ENCODE measurements at places on chromosomes 3 and 15.

GRCh38 chr3:58161435-58162398 is 49.1 kb downstream of the DNASE1L3 start:
- peaks cover 36% of the 10 kb centered on the region for H3K4me1 ChIP-seq
- H3K36me3 ChIP-seq: peaks cover 47% of the 10 kb centered on the region
- H3K27ac ChIP-seq: peak overlapping the region; percentile 15

GRCh38 chr3:46252980-46253379 is 10.7 kb downstream of the CCR3 start:
- no peaks in the 10 kb centered on the region for H3K36me3 ChIP-seq
- no peak for DNase-seq
- H3K4me1 ChIP-seq: no peaks in the 10 kb centered on the region
- H3K27ac ChIP-seq: no peak overlapping the region
- H3K27me3 ChIP-seq: no peaks in the 10 kb centered on the region

DNA sequence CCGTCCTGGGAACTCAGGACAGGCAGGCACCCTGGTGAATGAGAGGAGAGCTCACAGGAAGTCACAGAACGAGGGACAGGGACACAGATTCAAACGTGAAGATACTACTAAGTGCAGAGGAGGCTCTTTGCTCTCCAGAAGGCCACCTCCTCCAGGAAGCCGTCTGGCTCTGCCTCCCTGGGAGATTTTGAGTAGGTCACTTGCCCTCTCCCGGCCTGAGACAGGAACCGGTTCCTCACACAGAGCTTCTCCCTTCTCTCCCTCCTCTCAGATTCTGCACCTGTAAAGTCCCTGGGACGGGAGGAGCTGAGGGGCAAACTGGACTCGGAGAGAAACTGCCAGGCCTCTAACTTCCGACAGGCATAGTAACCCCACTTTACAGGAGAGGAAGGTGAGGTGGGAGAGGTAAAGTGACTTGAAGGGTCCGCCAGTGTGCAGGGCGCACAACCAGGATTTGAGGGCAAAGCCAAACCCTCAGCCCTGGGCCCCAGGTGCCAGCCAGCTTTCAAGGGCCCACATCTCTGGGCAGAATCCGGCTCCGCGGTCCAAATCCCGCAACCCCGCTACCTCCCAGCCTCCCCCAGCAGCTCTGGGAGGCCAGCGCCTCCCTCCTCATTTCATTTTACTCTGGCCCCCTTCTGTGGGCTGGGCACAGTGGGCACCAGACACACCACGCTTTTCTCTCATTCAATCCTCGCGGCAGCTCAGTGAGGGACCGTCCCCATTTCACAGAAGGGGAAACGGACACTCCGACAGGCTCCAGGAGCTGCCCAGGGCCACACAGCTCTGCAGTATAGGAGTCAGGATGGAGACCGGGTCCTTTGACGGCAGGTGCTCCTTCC is 150.2 kb downstream of the SMAD6 start:
- H3K27me3 ChIP-seq: no peaks in the 10 kb centered on the region
- no peak overlapping the region for H3K4me3 ChIP-seq
- no peaks in the 10 kb centered on the region for H3K36me3 ChIP-seq
- DNase-seq: no peak
- peaks cover 9% of the 10 kb centered on the region for H3K4me1 ChIP-seq
- H3K27ac ChIP-seq: no peak overlapping the region

DNA sequence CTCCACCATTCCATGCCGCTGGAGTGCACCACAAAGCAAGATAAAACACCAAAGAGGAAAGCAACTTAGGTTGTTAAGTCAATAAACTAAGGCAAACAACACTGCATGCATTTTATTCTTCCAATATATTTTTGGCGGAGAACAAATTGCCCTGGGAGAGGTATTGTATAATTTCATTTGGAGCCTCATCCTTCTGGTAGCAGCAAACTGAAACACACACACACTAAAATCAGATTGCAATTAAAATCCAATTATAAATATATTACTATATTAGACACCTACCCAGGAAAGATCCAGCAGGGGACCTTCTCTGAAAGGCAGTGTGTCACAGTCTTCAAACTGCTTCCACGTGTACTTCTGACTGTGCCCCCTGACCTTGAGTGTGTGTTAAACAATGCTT is 102.3 kb downstream of the RORA start:
- no peak for DNase-seq
- H3K4me1 ChIP-seq: no peaks in the 10 kb centered on the region
- no peak overlapping the region for H3K27ac ChIP-seq
- H3K27me3 ChIP-seq: no peaks in the 10 kb centered on the region
- H3K4me3 ChIP-seq: no peak overlapping the region

DNA sequence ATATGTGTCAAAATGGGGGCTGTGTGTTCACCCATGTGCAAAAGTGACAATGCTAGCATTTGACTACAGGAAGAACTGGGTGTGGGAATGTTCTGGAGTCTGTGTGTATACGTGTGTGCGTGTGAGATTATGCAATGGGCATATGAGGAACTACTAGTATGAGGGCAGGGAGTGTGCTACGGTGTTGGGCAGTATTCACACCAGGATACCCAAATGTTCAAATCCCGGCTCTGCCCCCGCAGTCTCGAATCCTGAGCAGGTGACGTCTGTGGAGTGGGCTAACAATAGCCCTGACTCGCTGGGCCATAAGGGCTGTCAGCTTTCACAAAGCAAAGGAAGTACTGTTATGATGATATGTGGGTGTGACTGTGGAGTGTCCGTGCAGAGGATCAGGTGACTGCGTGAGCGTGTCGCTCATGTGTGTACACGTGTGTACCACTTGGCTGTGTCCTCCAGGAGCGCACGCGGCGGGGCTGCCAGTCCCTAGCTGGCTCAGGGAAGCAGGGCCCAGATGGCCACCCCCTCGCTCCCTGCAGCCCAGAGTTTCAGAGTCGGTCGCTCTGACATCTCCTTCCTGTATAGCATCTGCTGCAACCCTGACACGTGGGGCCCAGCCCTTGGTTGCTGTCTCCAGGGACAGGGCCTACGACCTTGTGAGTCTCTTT is 27.2 kb downstream of the IQSEC1 start:
- H3K27me3 ChIP-seq: peaks cover 36% of the 10 kb centered on the region
- no peak for DNase-seq
- H3K4me1 ChIP-seq: peaks cover 2% of the 10 kb centered on the region
- no peak overlapping the region for H3K4me3 ChIP-seq

DNA sequence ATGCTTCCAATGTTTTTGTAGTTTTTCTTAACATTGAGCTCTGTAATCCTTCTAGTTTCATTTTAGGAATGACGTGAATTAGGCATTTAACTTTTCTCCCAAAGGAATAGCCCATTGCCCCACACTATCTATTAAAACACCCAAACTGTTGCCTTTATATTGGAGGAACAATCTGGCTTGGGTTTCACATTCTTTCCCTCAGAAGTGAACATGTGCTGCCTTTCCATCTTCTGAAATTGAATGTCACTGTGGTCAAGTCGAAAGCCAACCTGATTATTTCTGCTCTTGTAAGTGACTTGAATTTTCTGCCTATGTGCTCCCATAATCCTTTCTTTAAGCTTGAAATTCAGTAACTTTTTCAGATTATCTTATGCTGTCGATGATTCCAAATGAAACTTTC is 214.5 kb downstream of the SLC9A9 start:
- H3K36me3 ChIP-seq: no peaks in the 10 kb centered on the region
- H3K4me1 ChIP-seq: no peaks in the 10 kb centered on the region
- no peak for DNase-seq
- H3K27me3 ChIP-seq: no peaks in the 10 kb centered on the region
- no peak overlapping the region for H3K27ac ChIP-seq

GRCh38 chr15:96285305-96285704 is 45.2 kb upstream of the NR2F2 start:
- no peaks in the 10 kb centered on the region for H3K27me3 ChIP-seq
- peak; percentile 100 for DNase-seq
- peak overlapping the region; percentile 88 for H3K27ac ChIP-seq
- peaks cover 14% of the 10 kb centered on the region for H3K4me1 ChIP-seq
- H3K36me3 ChIP-seq: peaks cover 7% of the 10 kb centered on the region

- no peaks in the 10 kb centered on the region for H3K36me3 ChIP-seq
- H3K27ac ChIP-seq: no peak overlapping the region
- no peak overlapping the region for H3K4me3 ChIP-seq
- no peak for DNase-seq
These were observed 30.3 kb upstream of the TSC22D2 start for GRCh38 chr3:150377601-150378300.

DNA sequence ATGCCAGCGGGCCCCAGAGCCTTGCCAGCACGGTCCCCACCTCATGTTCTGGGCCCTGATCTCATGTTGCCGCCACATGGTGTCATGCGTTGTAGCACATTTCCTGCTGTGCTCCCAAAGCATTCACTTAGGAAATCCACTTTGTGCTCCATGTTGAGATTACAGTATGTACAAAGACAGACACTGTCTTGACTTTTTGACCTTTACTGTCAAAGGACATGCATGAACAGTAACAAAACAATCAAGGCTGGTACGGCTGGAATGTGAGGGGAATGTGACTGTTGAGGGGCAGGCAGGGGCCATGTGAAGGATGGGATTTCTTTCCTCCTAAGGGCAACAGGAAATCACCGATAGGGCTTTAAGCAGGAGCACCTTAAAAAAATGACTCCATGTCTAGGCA is 53.3 kb upstream of the RPL32 start:
- no peak for DNase-seq
- H3K4me3 ChIP-seq: no peak overlapping the region
- H3K27ac ChIP-seq: no peak overlapping the region
- no peaks in the 10 kb centered on the region for H3K4me1 ChIP-seq

DNA sequence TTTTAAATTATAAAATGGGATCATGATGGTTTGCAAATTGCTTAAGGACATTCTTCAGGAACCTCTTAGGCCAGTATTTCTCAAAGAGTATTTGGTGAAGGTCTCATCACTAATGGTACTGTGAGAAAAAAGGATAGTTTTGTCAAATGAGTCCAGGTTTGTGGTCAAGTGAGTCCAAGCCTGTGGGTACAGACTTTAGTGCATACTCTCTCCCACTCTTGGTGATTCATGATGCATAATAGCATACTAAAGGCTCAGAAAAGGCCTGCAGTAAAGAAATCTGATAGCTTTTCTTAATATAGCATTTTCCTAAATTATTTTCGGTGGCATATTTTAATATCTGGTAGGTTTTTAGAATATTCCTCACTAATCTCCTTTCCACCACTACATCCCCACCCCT is 20.0 kb downstream of the BOC start:
- peak; percentile 91 for DNase-seq
- H3K36me3 ChIP-seq: no peaks in the 10 kb centered on the region
- H3K4me1 ChIP-seq: peaks cover 33% of the 10 kb centered on the region
- no peak overlapping the region for H3K4me3 ChIP-seq

DNA sequence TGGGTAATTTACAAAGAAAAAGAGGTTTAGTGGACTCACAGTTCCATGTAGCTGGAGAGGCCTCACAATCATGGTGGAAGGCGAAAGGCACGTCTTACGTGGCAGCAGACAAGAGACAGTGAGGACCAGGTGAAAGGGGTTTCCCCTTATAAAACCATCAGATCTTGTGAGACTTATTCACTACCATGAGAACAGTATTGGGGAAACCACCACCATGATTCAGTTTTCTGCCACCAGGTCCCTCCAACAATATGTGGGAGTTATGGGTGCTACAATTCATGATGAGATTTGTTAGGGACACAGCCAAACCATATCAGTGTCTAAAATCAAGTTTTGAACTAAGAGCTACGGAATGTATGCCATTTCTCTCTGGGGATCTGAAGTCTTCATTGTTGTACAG is 354.8 kb upstream of the C2CD4B start:
- H3K4me1 ChIP-seq: no peaks in the 10 kb centered on the region
- H3K36me3 ChIP-seq: no peaks in the 10 kb centered on the region
- DNase-seq: no peak
- no peak overlapping the region for H3K27ac ChIP-seq
- no peaks in the 10 kb centered on the region for H3K27me3 ChIP-seq

DNA sequence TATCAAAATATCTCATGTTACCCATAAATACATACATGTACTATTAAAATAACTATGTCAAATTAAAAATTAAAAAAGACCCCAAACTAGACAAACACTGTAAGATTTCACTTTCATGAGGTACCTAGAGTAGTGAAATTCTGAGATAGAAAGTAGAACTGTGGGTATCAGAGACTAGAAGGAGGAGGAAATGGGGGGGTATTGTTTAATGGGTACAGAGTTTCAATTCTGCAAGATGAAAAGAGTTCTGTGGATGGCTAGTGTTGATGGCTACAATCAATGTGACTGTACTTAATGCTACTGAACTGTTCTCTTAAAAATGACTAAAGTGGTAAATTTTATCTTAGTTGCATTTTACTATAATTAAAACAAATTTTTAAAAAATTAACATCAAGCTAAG is 36.6 kb downstream of the RFX7 start:
- no peaks in the 10 kb centered on the region for H3K36me3 ChIP-seq
- H3K27ac ChIP-seq: no peak overlapping the region
- H3K4me1 ChIP-seq: peaks cover 22% of the 10 kb centered on the region
- no peaks in the 10 kb centered on the region for H3K27me3 ChIP-seq
- no peak for DNase-seq
- no peak overlapping the region for H3K4me3 ChIP-seq

DNA sequence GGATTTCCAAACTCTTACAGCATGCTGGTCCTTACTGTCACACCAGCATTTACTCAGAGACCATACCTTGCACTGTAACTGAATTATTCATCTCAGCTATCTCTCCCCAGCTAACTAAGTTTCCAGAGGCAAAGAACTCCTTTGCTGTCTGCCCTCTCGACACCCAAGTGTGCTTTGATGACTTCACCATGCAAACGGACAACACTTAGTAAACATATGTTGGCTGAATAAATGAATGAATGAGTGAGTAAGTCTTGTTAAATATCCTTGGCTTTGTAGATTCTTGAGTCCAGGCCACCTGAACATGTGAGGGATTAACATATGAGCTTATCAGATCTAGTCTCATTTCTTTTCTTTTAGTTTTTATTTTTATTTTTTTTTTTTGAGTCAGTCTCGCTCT is 138.2 kb downstream of the PLD1 start:
- H3K27me3 ChIP-seq: no peaks in the 10 kb centered on the region
- H3K36me3 ChIP-seq: no peaks in the 10 kb centered on the region
- H3K27ac ChIP-seq: no peak overlapping the region
- no peaks in the 10 kb centered on the region for H3K4me1 ChIP-seq

- H3K4me1 ChIP-seq: peaks cover 14% of the 10 kb centered on the region
- no peaks in the 10 kb centered on the region for H3K36me3 ChIP-seq
- peak overlapping the region; percentile 93 for H3K4me3 ChIP-seq
- no peak for DNase-seq
- no peak overlapping the region for H3K27ac ChIP-seq
These were observed 991 bp upstream of the HIGD1A start for GRCh38 chr3:42805141-42805821.

- no peak overlapping the region for H3K4me3 ChIP-seq
- H3K27me3 ChIP-seq: no peaks in the 10 kb centered on the region
- no peaks in the 10 kb centered on the region for H3K4me1 ChIP-seq
- H3K36me3 ChIP-seq: peaks cover 2% of the 10 kb centered on the region
- DNase-seq: no peak
These were observed 216.9 kb downstream of the ROBO2 start for GRCh38 chr3:77256584-77257503.

- no peaks in the 10 kb centered on the region for H3K27me3 ChIP-seq
- H3K27ac ChIP-seq: no peak overlapping the region
- no peaks in the 10 kb centered on the region for H3K4me1 ChIP-seq
- peak; percentile 47 for DNase-seq
These were observed 82.0 kb downstream of the GPR156 start for GRCh38 chr3:120203016-120203415.
